ENCODE measurements at places on chromosomes 1 and 21. TPM values are rescaled to one million over a fixed set of nuclear protein-coding genes. Genes with fewer than 3 reads are reported as not detected.

DNA sequence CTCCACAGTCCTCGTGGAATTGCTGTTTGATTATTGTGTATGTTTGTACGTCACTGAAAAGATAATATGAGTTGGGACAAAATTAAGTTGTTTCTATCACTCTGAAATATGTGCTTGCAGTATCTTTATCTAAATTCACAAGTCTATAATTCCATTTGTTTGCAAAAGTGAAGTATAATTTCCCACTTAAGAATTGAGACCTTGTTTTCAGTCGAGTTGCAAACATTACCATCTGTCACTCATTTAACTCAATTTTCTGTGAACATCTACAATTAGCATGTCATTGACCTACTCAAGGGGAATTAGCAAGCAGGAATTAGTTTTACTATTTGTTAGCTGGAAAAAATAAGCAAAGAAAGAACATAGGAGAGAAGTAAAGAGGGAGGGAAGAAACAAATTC is 195.8 kb downstream of the TPR start:
- no peak for DNase-seq

DNA sequence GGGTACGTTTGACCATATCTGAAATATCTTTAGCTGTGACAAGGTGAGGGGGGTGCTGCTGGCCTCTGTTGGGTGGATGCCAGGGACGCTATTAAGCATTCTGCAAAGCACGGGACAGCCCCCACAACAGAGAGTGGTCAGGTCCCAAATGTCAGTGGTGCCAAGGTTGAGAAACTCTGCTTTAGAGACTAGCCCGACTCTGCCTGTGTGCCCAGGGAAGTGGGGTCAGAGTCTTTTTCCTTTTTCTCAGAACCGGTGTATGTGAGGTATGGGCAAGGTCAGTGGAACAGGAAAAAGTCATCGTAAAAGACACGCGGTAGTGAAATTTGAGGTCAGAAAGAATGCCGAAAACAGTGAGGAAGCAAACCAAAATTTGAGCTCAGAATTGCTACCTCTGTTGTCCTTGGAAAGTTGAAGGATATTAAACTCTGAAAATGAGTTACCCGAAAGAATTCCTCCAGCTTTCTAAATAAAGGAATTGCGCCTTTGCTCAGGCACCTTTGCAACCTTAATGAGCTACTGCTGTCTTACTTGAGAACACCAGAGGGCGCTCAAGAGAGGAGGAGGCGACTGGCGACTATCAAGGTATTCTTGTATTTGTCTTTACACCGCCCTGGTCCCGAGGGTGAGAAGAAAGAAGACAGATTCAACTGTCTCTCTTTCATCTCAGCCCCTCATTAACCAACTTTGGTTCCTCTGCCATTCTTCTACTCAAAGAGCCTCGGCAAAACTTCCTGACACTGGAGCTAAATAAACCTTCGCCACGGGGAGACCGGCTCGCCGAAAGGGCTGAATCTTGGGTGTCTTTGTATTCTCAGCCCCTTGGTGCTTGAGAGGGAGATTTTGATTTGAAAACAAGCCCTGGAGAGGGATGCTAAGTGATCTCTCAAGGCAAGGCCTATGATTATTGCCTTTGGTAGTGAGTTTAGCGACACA is 85.4 kb upstream of the OLIG2 start:
- no peak for DNase-seq

DNA sequence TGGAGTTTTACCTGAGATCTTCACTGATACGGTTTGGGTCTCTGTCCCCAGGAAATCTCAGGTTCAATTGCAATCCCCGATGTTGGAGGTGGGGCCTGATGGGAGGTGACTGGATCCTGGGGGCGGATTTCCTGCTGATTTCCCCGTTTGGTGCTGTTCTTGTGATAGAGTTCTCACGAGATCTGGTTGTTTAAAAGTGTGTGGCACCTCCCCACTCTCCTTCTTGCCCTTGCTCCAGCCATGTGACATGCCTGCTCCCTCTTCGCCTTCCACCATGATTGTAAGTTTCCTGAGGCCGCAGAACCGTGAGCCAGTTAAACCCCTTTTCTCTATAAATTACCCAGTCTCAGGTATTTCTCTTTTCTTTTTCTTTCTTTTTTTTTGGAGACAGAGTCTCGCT is 126.4 kb upstream of the SLC45A1 start:
- DNase-seq, result no peak

DNA sequence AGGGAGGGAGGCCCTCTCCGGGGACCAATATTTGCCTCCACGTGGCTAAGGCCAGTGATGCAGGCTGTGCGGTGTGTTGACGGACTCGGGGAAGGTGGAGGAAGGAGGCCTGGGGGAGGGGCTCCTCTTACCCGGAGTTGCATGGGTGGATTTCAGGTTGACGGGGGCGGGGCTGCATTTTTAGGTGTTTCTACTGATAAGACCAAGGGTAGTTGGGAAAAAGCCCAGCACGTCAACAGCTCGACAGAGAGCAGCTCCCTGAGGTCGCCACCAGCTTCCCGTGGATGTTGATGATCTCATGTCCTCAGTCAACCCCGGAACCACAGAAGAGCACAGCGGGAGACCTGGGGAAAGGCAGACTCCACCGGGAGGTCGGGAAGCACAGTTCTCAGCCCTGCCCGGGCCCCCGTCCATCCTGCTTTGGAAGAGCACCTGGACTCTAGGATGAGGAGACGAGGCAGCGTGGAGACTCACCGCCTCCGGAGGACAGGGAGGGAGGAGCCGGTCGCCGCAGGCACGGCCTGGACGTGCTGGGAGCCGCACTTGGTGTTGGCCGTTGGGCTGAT is 32.9 kb upstream of the COL6A1 start:
- no peak for DNase-seq

DNA sequence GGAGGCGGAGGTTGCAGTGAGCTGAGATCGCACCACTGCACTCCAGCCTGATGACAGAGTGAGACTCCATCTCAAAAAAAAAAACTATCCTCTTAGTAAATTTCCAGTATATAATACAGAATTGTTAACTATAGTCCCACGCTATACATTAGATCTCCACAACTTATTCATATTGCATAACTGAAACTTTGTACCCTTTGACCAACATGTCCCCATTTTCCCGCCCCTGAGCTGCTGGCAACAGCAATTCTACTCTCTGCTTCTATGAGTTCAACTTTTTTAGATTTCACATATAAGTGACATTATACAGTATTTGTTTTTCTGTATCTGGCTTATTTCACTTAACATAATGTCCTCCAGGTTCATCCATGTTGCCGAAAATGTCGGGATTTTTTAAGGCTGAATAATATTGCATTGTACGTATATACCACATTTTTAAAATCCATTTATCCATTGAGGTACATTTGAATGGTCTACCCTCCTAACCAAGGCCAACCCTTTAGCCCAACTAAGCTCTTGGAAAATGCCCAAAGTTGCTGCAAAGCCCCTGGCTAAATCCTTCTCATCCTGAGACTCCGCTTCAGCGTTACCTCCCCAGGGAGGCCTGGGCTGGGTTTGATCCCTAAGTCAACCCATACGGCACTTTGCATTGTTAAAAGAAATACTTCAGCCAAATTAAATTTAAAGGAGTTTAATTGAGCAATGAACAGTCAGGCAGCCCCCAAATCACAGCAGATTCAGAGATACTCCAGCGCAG is 34.2 kb downstream of the NEK2 start:
- no peak for DNase-seq

- DNase-seq, result no peak
Measured at GRCh38 chr1:199223936-199224335, 585.1 kb downstream of the PTPRC start.

The SHISA4 gene
- 96.6 TPM for total RNA-seq

All from right cardiac atrium (tissue), 5 donors.